ENCODE measurements at places on chromosomes 2 and 18. TPM values are rescaled to one million over a fixed set of nuclear protein-coding genes. Genes with fewer than 3 reads are reported as not detected.
A peak's percentile ranks its signal among the peaks of the same experiment; 100 is the strongest.

DNA sequence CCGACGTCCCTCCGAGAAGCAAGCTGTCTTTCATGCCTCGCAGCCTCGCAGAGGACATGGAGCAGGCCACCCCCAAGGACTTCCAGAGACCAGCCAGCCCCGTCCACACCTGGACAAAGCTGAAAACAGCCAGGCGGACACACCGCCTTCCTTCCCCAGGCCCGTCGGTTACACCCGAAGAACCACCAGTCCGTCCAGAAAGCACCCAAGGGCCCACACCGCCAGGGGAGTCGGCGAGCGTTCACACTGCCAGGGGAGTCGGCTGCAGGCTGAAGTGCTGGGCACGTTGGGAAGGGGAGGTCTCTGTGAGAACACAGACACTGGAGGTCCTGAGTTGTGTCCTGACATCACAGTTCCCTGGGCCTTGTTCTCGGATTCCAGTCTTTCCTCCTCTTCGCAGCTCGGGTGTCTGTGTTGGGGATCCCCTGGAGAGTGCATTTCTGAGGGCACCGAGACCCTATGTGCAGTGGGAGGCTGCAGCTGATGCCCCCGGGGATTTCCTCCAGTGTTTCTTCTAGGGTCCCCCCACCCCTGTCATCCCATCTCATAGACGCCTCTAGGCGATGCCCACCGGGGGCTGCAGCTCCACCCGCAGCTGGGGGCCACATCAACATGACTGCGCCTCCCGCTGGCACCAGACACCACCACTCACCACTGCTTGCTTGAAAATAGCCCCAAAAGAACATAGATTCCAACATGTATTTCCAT, 344.4 kb upstream of the SALL3 start:
- no peak for DNase-seq
- no peak overlapping the region for H3K4me3 ChIP-seq
- no peaks in the 10 kb centered on the region for H3K36me3 ChIP-seq
- H3K27ac ChIP-seq: no peak overlapping the region
- H3K27me3 ChIP-seq: no peaks in the 10 kb centered on the region
- no peaks in the 10 kb centered on the region for H3K4me1 ChIP-seq

GRCh38 chr18:58362027-58362575, 266.8 kb downstream of the ALPK2 start:
- DNase-seq: peak; percentile 38
- no peaks in the 10 kb centered on the region for H3K27me3 ChIP-seq
- H3K27ac ChIP-seq: peak overlapping the region; percentile 4

DNA sequence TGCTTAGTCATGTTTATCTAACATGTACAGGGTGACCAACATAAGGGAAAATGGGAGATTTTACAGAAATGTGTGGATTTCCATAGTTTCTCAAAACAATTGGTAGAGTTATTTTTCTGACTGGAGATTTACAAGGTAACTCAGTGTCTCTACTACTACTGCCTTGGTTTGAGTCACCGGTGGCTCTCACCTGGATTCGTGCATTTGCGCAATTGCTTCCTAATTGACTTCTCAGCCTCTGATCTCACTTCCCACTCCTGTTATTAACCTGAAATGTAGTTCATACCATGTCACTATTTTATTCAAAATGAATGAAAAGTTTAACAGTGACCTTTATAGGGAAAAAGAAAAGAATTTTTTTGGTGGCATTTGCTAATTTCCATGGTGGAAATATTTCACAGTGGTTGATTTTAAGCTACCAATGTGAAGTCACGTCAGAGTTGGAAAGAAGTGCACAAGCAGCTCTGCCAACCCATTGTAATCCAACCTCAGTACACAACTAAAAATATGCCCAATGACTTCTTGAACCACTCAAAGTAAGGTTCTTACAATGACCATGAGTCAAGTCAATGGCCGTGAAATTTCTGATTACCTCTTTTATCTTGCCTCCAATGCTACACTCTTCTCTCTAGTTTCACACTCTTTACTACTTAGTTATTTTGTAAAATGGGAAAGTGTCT, 94.0 kb downstream of the NYAP2 start:
- no peaks in the 10 kb centered on the region for H3K4me1 ChIP-seq
- no peaks in the 10 kb centered on the region for H3K27me3 ChIP-seq
- no peaks in the 10 kb centered on the region for H3K36me3 ChIP-seq
- no peak overlapping the region for H3K4me3 ChIP-seq
- H3K27ac ChIP-seq: no peak overlapping the region
- DNase-seq: no peak

GRCh38 chr2:232598293-232598692, 35.1 kb upstream of the EFHD1 start:
- no peaks in the 10 kb centered on the region for H3K4me1 ChIP-seq
- H3K36me3 ChIP-seq: no peaks in the 10 kb centered on the region
- H3K27ac ChIP-seq: no peak overlapping the region
- no peak overlapping the region for H3K4me3 ChIP-seq
- no peaks in the 10 kb centered on the region for H3K27me3 ChIP-seq
- no peak for DNase-seq

DNA sequence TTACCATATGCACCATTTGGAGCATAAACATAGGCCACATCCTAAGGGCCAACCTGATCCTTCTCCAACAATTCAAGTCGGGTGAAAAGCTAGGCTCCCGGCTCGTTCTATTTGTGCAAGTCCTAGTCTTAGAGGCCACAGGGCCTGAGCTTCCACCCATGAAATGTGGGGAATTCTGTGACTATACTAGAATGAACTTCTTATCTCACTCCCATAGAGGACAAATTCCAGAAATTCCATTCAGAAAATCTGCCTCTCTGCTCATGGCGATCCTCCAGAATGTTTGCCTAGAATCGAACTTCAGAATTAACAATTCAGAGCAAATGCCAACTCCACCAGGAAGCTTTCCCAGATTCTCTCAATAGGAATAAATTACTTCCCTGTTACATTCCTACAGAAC, 187.9 kb downstream of the BCL11A start:
- no peaks in the 10 kb centered on the region for H3K27me3 ChIP-seq
- H3K36me3 ChIP-seq: no peaks in the 10 kb centered on the region
- DNase-seq: no peak
- H3K4me3 ChIP-seq: no peak overlapping the region

DNA sequence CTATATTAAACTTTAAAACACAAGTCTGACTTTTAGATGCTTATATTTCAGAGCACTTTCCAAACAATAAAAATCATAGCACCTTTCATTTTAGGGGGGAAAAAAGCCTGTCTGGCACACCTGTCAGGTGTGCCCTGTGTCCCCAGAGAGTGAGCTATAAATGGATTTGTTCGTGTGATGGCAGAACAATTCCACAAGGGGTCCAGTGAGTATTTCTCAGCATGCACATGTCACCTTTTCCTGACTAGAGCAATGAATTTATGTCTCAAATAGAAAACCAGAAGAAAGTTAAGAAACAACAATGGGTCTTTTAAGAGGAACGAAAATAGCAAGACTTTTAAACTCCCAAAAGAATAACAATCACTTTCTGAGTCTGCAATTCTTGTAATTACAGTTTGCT, 55.9 kb downstream of the ACVR1C start:
- H3K4me3 ChIP-seq: no peak overlapping the region
- H3K36me3 ChIP-seq: no peaks in the 10 kb centered on the region
- no peaks in the 10 kb centered on the region for H3K27me3 ChIP-seq
- no peak for DNase-seq
- H3K4me1 ChIP-seq: no peaks in the 10 kb centered on the region

DNA sequence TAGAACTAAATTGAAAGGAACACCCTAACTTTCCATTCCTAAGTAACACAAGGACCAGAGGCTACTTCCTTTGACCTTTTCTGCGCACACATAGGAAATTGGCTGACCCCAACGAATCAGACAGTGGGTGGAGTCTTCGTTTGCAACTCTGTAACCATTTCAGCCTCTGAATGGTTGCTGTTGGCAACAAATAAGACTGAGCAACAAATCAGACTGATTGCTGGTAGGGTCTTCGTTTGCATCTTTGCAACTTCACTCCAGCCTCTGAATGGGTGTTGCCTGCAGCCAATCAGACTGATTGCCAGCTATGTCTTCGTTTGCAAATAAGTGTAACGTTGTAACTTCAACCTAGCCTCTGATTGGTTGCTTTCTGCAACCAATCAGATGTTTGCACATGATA, 34.6 kb downstream of the USP40 start:
- H3K27ac ChIP-seq: no peak overlapping the region
- H3K27me3 ChIP-seq: no peaks in the 10 kb centered on the region
- peaks cover 7% of the 10 kb centered on the region for H3K36me3 ChIP-seq
- no peak for DNase-seq

Gene KIF5C
- 1.4 TPM for total RNA-seq

DNA sequence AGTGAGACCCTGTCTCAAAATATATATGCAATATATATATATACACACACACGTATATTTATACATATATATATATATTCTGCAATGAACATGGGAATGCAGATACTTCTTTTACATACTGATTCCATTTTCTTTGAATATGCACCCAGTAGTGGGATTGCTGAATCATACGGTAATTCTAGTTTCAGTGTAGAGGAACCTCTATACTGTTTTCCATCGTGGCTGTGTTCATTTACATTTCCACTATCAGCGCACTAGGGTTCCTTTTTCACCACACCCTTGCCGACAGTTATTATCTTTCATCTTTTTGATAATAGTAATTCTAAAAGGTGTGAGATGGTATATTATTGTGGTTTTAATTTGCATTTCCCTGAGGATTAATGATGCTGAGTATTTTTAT, 52.3 kb upstream of the SLC39A10 start:
- no peak overlapping the region for H3K4me3 ChIP-seq
- H3K27ac ChIP-seq: no peak overlapping the region
- H3K4me1 ChIP-seq: no peaks in the 10 kb centered on the region
- H3K27me3 ChIP-seq: no peaks in the 10 kb centered on the region
- no peaks in the 10 kb centered on the region for H3K36me3 ChIP-seq

DNA sequence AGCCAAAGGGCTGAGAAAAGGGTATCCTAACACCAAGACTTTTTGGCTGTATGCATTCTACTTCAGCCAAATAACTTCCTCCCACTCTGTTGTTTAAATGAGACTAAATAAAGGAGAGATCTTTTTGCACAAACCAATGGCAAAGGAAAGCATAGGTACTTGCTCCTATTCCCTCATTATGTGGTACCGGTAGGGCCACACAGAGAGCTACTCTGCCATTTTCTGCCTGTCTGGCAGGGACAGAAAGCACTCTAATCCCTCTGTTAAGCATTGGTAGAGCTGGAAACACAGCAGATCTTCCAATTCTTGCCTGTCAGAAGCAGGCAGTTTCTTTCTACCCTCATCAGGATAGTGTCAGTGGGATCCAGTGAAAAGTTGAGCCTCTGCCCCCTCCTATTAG, 918.3 kb upstream of the TMEFF2 start:
- no peaks in the 10 kb centered on the region for H3K36me3 ChIP-seq
- no peak for DNase-seq
- H3K27me3 ChIP-seq: no peaks in the 10 kb centered on the region
- no peak overlapping the region for H3K27ac ChIP-seq
- H3K4me3 ChIP-seq: no peak overlapping the region

Gene SALL3
- total RNA-seq: not detected

GRCh38 chr2:233953087-233953801, 36.1 kb downstream of the TRPM8 start:
- no peaks in the 10 kb centered on the region for H3K27me3 ChIP-seq
- no peaks in the 10 kb centered on the region for H3K36me3 ChIP-seq

Gene RAD51AP2
- total RNA-seq: not detected

- no peaks in the 10 kb centered on the region for H3K36me3 ChIP-seq
- H3K4me3 ChIP-seq: no peak overlapping the region
- no peaks in the 10 kb centered on the region for H3K27me3 ChIP-seq
- no peaks in the 10 kb centered on the region for H3K4me1 ChIP-seq
- H3K27ac ChIP-seq: no peak overlapping the region
- DNase-seq: peak; percentile 24
These were observed 19.6 kb upstream of the SERPINB11 start for GRCh38 chr18:63683152-63683551.

DNA sequence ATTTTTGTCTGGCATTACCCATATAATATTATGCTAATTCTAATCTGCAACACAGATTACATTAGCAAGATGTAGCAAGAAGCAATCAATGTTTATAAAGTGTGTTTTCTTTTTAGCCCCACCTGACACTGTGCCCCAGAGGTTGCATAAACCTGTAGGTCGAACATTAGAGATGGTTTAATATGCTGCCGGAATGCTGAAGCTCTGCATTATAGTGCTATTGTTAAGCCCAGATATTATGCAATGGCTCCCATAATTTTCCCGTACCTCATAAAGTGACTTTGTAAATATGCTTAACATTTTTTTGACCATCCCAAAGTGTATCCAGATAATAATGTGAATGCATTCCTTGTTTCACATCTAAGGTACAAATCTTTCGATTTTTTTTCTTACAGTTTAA, 109.3 kb upstream of the MAP4K3 start:
- peaks cover 3% of the 10 kb centered on the region for H3K4me1 ChIP-seq
- no peak overlapping the region for H3K27ac ChIP-seq
- no peaks in the 10 kb centered on the region for H3K27me3 ChIP-seq
- no peak overlapping the region for H3K4me3 ChIP-seq

DNA sequence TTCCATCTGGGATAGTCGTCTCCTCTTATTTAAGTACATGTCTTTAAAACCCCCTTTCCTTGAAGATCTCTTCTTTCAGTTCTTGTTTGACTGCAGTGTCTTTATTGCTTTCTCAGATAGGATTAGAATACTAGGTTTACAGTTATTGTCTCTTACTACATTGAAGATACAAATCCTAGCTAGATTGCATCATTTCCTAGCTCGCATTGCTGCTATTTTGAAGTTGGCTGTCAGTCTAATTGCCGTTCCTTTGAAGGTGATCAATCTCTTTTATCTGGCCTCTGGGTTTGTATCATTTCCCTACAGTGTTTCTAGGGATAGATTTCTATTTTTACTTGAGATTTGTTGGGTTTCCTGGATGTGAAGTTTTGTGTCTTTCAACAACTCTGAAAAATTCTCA, 20.9 kb downstream of the ARMC9 start:
- H3K27ac ChIP-seq: no peak overlapping the region
- H3K4me3 ChIP-seq: no peak overlapping the region
- no peak for DNase-seq
- no peaks in the 10 kb centered on the region for H3K4me1 ChIP-seq
- peaks cover 17% of the 10 kb centered on the region for H3K36me3 ChIP-seq
- H3K27me3 ChIP-seq: no peaks in the 10 kb centered on the region

DNA sequence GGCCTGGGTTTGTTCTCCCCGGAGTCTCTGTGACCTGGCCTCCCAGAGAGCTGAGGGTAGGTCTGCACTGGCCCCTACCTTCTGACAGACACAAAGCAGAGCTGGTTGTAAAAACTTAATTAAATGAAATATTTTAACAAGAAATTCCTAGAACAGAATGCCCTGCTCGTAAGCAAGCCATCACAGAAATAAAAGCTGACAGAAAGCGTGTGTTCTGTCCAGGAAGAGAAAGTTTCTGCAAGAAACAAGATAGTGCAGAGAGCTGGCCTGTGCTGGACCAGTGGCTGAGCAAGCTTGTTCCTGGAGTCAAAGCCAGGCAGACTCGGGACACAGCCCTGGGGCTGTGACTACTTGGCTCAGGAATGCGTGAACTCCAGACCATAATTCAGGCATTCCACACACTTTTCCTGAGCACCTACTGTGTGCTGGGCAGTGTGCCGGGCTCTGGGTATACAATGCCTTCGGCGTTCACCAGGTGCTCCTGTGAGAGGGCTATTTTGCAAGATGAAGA, 51.6 kb downstream of the APOB start:
- H3K4me1 ChIP-seq: no peaks in the 10 kb centered on the region
- no peak overlapping the region for H3K27ac ChIP-seq
- DNase-seq: peak; percentile 42
- no peak overlapping the region for H3K4me3 ChIP-seq
- H3K27me3 ChIP-seq: no peaks in the 10 kb centered on the region
- H3K36me3 ChIP-seq: no peaks in the 10 kb centered on the region

Gene ASIC4
- total RNA-seq: 0.26 TPM

GRCh38 chr2:15750433-15750814, 158.8 kb downstream of the DDX1 start:
- H3K4me1 ChIP-seq: peaks cover 3% of the 10 kb centered on the region
- no peaks in the 10 kb centered on the region for H3K27me3 ChIP-seq
- no peak overlapping the region for H3K27ac ChIP-seq
- no peak for DNase-seq
- H3K36me3 ChIP-seq: no peaks in the 10 kb centered on the region
